ENCODE measurements at places on chromosomes 7 and 10.
A peak's percentile ranks its signal among the peaks of the same experiment; 100 is the strongest.

DNA sequence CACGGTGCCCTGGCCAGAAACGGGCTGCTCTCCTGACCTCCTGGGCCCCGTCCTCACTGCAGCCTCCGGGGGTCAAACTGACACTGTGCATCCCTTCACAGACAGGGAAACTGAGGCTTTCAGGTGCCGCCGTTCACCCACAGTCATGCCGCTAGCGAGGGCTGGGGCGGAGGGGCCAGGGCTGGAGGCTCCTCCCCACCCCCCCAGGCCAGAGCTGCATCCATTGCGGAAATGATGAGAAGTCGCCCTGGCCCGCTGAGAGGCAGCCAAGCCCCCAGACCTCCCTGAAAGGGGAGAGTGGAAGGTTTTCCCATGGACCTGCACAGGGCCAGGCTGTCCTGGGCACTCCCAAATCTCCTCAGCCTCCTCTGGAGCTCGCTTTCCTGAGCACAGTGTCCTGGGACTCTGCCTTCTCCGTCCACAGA, 16.5 kb upstream of the INPP5A start:
- ATAC-seq, result no peak

DNA sequence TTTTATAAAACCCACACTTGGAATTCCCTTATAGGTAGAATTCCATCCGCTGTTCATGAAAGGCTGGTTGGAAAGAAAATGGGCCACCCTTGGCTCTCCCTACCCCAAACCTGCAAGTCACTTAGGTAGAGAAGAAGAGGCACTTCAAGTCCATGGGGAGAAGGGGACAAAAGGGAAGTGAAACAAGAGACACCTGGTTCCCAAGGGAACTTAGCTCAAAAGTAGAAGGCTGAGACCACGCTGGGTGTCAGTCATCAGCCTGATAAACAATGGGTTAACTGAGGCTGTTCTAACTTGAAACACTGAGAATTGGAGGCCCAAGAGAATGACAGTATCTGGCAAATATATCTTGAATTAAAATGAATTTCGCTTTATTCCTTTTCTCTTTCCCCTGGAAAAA, 330.8 kb upstream of the NFE2L3 start:
- ATAC-seq, result no peak

DNA sequence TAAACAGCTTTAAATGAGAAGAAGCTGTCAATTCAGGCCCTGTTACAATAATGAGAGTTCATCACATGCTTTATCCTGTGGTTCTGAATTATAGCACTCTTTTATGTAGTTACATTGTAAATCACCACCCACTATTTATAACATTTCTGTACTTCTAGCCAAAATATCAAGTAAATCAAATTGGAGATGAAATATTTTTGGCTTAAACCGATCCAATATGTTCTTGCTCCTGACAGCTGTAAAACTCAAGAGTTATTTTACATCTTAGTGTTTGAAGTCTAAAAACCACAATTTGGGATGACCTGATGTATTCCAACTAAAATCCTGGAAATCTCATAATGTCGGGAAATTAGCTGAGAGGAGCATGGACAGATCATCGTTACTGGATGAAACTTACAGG, 371.2 kb upstream of the LRRN3 start:
- ATAC-seq, result no peak

DNA sequence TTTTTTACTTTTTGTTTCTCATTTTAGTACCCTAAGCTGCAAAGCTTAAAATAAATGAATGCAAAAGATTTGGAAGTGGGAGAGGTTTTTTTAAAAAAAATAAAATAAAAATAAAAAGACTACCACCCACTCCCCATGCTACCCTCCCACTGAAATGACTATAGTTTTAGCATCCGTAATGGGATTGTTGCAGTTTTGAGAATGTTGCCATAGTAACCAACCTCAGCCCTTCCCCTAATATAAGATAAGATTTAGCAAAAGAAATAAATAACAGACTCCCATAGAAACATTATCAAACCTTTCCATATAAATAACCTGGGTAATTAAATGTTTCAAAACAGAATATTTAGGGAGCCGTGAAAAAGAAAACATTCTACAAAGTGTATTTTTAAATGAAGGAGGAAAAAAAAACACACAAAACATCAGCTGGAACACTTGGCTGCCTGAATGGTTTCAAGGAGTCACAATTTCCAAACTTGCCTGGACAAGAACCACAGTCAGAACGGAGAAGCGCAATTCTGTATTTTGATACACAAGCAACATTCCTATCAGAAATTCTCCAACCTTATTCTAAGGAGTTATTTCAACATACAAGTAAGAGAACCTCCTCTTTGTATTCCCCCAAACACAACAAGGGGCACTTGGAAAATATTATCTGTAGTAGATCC, 57.4 kb downstream of the DGKI start:
- ATAC-seq, result no peak

DNA sequence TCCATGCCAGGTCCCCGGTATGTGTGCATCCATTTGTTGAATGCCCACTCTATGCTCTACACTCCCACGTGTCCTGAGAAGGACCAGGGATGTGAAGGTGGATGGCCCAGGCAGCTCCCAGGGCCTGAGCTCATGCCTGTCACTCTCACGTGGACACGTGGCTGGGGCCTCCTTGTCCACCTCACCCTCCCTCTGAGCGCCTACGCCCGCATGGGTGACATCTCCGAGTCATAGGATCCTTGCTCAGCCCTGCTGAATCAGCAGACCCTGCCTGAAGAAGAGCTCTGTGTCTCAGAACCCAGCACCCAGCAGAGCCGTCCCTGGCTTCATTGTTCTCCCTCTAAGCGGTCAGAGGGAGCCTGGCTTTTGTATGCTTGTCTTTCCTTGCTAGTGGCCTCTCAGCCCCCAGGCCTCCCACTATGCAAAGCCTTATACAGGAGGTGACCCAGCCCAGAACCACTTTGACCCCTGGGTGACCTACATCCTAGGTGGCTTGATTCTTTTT, 107.9 kb upstream of the PPIF start:
- ATAC-seq, result peak; percentile 26

- no peak for ATAC-seq
These were observed 54.1 kb upstream of the PRKG1 start for GRCh38 chr10:51020200-51020599.

DNA sequence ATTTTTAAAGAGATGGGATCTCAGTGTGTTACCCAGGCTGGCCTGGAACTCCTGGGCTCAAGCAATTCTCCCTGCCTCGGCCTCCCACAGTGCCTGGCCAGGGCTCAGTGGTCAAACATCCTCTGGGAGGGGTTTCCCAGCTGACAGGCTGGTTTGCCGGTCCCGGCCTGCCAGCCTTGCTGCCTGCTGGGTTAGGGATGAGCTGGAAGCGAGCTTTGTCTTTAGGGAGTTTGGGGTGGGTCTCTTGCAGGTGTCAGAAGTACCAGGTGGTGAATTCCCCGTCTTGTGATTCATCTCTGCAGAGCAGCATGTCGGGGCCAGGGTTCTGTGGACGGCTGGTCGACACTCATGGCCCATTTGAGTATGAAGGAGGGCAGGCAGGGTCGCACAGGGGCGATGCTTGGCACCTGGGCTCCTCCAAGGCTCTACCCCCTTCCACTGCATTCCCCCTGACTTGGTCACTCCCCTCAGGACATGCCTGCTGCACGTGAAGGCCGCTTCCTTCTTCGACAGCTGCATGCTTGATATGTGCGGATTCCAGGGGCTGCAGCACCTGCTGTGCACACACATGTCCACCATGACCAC, 30.3 kb downstream of the ZAN start:
- no peak for ATAC-seq

DNA sequence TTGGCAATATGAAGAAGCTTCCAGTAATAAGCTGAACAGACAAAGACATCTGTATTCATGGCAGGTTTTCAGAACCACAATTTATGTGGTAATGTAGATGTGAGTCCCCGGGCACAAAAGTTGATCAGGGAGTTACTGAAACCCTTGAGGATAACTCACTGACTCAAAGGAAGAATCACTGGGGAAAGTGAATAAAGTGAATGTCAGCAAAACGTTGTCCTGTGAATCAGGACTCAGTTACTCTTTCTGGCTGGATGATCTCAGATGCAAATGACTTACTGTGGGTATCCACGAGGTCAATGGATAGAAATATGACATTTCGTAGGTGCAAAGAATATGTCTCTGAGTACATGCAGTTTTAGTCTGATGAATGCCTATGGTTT, 172.8 kb upstream of the CTBP2 start:
- no peak for ATAC-seq

DNA sequence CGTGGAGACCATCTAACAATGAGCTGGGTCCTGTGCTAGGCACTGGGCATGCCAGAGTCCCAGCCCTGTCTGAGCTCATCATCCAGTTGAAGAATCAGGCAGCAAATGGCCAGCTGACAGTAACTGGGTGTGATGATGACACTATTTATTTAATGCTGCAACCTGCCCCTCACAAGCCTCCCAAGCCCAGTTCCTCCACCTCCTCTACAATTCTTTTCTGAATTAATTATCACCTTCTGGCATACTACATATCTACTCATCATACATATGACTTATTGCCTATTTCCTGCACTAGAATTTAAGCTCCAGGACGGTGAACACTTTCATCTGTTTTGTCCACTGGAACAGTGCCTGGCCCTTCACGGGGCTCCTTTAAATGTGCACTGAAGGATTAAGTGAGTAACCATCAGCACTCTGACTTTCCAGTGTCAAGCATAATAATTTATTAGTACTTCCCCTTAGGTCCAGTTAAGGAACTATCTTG, 96.7 kb upstream of the LAMB4 start:
- no peak for ATAC-seq

GRCh38 chr7:47192978-47193377, 388.9 kb downstream of the TNS3 start:
- no peak for ATAC-seq

DNA sequence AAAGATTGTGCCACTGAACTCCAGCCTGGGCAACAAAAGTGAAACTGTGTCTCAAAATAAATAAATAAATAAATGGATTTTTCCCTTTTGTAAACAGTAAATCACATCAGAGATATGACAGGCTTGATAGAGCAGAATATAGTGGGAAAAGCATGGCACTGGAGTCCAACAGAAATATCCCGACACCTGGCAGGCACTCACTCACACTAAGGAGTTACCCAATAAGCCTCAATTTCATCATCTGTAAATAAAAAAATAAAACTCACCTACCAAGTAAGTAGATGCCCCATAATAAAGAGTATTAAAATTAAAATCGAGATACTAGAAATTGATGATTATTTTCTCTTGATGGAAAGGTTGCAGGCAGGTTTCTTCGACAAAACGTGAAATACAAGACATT, 1.7 kb downstream of the ATE1 start:
- ATAC-seq, result no peak

DNA sequence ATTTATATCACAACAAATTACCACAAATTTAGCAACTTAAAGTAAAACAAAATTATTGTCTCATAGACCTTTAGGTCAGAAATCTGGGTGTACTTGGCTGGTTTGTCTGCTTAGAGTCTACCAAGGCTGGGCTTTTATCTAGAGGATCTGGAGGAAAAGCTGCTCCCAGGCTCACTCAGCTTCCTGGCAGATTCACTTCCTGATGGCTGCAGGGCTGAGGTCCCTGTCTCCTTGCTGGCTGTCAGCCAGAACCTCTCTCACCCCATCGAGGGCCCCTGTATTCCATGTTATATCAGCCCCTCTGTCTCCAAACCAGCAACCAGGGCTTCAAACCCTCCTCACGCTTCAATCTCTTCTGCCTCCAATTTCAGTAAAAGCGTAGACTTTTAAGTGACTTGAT, 734.9 kb downstream of the NRG3 start:
- ATAC-seq, result no peak

DNA sequence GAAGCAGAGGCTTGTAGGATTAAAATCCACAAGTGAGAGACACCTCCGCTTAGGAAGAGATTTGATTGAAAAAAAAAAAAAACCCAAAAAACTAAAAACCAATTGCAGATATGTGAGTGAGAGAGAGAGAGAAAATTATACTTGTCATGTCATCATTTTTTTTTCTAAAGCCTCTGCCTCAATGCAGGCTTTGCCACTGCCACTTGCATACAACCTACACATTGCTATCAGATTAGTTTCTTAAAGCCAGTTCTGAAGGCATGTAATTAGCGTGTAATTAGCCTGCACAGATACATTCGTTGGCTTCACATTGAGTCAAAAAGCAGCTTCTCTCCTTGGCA, 86.1 kb upstream of the MTPN start:
- no peak for ATAC-seq

- no peak for ATAC-seq
These were observed 59.1 kb downstream of the ARMC3 start for GRCh38 chr10:22986771-22987542.

DNA sequence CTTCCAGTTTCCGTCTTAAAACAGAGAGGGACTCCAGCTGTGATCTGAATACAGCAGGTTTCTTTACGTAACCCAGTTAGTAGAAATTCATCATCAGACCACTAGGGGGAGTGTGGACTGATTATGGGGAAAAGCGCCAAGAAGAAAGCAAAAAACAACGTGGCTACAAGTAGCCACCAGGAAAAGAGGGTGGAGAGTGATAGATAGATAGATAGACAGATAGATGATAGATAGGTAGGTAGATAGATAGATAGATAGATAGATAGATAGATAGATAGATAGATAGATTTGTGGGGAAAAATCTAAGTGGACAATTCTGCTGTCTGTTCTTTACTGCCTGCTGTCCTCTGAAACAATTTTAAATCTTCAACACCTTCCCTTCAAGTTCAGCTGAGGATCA, 12.7 kb upstream of the AKR1B10 start:
- peak; percentile 63 for ATAC-seq

- ATAC-seq, result peak; percentile 93
These were observed 148.1 kb upstream of the CELF2 start for GRCh38 chr10:10869592-10869991.

DNA sequence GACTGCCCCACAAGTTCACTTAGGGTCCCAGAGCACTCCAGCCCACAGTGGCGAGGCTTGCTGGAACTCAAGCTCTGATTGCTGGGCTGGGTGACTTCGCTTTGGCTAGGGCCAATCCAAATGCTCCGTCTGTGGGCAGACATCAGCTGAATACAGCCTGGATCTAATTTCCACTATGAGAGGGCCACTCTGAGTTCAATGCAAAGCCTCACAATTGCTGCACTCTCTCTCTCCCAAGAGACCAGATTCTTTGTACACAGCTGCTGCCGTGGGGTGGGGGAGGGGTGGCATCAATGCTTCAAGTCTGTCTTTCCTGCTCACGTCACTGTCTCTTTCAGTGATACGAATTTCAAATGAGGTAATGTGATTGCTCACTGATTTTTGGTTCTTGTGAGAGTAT, 47.3 kb upstream of the BPGM start:
- ATAC-seq, result no peak

DNA sequence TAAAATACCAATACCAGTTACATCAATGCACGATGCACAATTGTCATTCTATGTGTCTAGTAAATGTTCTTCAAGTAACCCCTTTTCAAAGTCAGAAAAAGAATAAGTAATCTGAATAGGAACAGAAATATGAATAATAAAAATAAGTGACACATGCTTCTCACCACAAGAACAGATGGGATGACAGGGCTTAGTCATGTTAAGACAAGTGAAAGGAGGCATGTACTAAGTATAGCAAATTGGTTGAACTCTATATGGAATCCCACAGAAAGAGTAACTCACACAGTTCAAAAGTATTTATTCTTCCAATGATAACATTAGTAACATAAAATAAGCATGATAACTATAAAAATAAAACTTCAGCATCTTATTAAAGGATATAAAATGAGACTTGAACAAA, 100.9 kb upstream of the TAS2R16 start:
- no peak for ATAC-seq
